ENCODE measurements at places on chromosomes 7 and 10.

GRCh38 chr7:77531038-77531437 lies 6.1 kb upstream of the PTPN12 start:
- no peak for DNase-seq

GRCh38 chr10:12909836-12910185 lies 91.7 kb downstream of the CCDC3 start:
- DNase-seq: no peak

- no peak for DNase-seq
Measured at GRCh38 chr10:129550658-129551057, 83.6 kb downstream of the MGMT start.

DNA sequence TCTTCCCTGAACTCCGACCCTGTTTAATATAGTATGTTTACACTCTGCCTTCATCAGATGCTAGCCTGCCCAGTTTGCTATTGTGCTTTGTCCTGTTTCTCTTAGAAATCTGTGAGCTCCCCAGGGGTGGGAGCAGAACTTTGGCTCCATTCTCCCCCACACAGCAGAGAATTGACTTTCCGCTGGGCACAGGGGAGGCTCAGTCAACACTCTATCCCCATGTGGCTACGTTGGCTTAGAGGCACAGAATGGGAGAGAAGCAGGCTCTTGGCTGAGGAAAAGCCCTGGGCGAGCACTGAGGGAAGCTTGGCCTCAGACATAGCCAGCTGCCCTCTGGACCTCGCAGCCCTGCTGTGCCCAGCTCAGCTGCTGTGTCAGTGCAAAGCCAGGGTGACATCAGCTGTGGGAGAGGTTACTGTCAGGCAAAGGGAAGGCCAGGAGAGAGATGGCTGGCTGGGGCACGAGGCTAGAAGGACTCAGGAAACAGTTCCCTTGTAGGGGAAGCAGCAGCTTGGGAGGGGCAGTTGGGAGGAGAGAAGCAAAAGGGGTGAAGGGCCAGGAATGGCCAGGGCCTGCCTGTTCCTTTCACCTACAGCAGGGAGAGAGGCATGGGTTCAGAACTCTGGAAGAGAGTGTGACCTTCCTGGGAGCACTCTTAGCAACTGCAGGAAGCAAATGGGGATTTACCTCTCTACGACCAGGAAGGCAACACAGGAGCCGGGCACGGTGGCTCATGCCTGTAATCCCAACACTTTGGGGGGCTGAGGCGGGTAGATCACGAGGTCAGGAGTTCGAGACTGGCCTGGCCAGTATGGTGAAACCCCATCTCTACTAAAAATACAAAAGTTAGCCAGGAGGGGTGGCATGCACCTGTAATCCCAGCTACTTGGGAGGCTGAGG lies 5.8 kb upstream of the SCD start:
- no peak for DNase-seq

DNA sequence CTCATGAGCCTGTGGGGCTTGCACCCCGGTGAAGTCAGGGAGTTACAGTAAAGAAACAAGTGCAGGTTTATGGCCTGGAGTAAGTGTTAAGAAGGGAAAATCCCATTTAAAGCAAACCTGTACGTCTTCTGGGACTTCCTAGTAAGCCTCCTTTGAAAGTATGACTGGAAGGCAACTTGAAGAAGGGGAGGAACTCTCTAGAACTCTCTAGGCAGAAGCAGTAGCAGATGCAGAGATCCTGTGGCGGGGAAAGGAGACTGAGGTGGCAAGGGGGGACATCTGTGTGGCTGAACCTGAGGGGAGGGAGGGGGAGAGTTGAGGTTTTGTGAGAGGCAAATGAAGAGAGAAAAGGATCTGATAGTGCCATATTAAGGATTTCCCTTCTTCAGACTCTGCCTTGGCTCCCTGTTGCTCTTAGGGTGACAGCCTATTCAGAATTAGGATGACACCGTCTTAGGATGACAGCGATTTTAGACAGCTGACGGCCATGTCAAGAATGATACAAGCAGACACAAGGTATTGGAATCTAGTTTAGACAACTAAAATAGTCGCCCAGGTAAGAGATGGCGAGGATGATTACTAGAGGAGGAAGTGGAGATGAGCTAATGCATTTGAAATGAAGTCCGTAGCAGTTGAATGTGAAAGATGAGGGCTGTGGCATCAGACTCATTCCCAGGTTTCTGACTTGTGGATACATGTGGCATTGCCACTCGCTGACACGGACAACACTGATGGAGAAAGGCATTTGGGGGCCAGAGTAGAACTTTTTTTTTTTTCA lies 29.0 kb downstream of the CUL1 start:
- no peak for DNase-seq

- no peak for DNase-seq
Measured at GRCh38 chr10:114306116-114306973, 67.3 kb downstream of the VWA2 start.

DNA sequence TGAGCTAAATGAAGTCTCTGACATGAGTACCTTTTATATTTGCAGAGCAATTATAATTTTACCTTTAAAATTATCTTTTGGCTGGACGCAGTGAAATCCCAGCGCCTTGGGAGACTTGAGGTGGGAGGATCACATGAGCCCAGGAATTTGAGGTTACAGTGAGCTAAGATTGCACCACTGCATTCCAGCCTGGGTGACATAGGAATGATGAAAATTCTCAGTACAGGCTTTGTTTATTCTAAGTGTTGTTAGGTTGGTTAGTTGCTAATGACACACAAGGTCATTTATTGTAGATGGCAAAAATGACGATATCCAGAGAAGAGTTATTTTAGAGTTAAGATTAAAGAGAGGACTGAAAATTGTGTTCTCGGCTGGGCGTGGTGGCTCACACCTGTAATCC lies 87.6 kb downstream of the XRCC2 start:
- no peak for DNase-seq

GRCh38 chr7:51253157-51253556 lies 63.5 kb downstream of the COBL start:
- DNase-seq: no peak

DNA sequence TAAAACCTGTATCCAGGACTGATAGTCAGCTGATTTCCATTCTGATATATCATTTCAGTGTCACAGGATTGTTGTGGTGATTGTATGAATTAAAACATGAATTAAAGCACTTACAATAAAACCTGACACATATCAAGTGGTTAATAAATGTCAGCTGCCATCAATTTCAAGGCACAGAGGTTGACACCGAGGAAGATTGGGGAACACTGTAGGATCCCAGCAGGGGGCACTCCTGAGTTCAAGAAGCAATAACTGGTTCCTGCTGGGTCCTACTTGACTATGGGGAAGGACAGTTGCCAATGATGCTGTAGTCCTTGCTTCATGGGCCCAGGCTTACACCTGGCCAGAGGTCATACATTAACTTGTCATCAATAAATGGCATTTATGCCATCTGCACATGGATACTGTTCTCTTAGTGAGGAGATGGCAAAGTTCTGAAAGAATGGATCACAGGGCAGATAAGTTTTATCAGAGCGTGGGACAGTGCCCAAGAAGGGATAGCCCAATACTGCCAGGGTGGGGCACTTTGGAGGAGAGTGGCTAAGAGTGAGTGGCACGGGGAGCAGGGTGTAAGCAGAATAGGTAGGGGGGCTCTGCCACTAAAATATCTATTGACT lies 24.1 kb downstream of the FZD1 start:
- DNase-seq: no peak

DNA sequence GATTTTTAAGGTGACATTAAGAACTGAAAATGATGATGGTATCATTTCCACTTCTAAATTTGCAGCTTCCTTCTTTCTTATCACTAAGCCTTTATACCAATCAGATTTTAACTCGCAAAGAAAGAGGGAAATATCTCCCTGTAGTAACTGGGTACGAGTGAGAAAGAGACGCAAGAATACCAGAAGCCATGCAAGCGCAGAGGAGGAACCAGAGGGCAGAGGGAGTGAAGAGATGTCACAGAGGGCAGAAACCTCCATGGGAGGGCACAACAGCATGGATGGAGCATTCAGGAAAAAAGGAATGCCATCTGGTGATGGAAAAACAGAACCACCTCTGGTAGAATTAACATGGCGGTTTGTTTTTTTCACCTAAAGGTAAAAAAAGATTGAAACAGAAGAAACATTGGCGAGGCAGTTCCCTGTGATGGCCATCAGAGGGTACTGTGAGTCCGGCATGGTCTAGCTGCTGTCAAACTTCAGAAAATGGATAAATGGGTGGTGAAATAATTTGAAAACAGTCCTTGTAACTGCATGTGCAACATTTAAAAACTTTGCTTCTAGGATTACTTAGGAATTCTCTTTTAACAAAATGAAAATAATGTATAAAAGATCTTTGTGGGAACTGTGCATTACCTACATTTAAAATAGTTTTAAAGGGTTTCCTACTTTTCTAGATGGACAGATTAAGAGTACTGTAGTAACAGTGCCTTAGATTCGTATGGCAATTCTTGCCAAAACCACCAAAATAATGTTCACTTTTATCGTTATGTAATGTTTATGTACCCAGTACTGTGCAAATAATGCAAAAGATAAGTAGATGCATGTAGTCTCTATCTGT lies 91.8 kb downstream of the ARHGAP12 start:
- DNase-seq: no peak

DNA sequence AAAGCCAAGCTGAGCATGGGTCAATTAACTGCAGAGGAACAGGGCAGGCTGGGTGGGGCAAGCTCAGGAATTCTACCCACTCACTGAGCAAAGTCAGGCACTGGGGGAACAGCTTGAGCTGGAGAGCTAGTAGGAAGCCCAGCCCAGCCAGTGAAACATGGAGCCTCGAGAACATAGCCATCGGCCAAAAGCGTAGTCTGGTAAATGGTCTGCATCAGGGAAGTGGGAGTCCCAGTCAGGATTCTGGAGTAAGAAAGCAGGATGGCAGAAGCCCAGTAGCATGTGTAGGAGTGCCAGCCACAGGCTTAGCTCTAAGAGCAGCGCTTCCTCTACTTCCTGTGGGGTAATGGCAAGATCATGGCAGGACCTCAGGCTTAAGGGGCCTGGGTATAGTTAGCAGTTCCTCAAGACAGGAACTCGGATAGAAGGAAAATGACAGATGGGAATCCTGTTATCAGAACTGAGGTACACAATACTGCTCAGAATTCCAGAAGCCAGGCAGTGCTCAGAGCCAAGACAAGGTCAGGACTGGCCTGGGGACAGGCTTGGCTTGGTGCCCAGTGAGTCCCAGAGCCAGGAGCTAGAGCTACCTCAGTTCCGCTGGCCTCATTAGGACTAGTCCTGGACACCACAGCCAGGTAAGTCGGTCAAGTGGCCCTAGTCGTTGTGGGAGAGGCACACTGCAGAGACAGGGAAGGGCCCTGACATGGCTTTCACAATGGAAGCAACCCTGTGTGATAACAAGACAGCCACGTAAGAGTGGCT lies 65.4 kb upstream of the MXI1 start:
- no peak for DNase-seq

- DNase-seq: no peak
Measured at GRCh38 chr7:47783456-47784223, 164.6 kb downstream of the PKD1L1 start.

DNA sequence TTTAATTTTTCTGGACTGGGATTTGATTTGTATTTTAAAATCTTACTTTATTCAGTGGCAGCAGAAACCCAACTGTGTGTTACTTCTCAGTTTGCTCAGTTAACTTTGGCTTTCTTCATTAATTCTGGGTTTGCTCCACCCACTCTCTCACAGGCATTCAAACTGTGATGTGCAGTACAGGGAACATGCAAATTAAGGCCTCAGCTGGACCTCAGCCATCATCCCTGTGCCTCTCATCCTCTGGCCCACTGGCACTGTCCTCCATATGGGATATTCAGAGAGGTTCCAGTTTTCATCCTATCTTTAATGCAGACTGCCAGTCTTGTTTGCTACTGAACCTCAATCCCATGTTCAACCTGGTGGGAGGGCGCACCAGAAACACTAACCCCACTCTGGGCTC lies 743.4 kb upstream of the IGFBP3 start:
- DNase-seq: no peak

GRCh38 chr7:27156508-27156898 lies at the start of gene HOXA7:
HOXA7 (minus strand) TSS chr7:27156675; CDS start chr7:27156545, 130 bp downstream.
- no peak for DNase-seq

DNA sequence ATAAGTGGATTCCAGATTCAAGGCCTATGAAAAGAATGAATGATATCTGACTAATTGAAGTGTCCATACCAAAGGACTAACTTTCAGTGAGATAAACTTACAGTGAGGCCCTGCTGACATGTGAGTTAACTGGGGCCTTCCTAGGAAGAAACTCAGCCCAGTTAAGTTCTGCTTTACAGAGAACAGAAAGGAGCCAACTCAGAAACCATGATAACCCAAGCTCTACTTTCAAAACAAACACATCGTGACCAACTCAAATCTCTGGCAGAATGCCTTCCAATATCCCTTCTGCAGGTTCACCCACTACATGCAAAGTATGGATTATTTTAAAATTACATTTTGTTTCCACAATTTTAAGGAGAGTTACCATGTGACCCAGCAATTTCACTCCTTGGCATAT lies 75.8 kb upstream of the MRLN start:
- no peak for DNase-seq

DNA sequence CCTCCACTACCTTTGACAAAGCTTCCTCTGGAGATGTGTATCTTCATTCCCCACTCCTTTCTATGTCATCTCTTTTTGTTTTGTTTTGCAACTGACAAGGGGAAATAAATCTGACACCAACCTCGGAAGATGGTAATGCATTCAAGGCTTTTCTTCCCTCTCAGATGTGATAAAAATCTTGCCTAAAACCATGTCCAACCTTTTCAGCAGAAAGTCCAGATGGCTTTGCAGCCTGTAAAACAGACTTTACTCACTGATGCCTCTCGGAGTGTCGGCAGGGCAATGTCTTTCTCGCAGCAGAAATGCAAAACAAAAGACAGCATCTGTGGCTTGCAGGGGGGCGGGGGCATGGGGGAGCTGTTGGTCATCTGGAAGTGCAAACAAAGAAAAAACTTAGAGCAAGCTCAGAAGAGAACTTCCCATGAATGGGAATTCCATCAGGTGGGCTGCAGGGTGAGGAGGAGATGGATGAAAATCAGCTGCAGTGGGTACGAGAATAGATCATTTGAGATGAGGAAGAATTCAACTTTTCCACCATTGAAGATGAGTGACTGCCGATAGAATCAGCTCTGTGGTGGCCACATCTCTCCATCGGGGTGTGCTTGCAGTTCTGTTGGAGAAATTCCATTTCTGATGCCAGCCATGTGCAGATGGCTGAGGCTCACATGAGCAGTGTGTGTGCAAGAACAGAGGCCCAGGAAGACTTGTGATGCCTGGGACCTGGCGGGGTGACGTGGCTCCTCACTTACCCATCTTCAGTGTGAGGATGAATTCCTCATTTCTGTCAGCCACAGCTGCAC lies 237.7 kb downstream of the WDR37 start:
- DNase-seq: no peak

DNA sequence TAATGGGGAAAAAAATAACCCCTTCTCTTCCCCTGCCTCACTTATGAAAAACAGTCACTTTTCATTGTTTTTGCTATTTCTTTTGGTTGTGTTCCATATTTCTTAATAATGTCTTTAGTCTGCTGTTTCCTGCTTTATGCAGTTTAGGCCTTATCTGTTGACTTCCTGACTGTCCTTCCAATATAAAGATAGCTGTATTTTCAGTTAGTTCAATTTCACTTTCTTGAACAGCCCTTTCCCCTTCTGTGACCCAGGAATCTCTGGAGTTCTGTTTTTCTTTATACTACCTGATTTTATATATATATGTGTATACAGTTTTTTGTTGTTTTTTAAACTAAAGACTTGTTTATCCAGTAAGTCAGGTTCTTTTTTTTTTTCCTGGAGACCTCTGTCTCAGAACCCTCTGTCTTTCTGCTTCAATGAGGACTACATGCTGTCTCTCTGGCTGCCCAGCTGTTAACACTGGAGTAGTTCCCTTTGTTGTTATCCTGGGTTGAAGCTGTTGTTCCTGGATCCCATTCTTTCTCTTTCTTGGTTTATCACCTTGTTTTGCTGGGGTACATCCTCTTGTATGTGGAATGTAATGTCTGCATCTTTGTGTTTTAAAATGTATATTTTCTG lies 87.2 kb downstream of the GSDME start:
- no peak for DNase-seq

- DNase-seq: no peak
Measured at GRCh38 chr7:36048902-36049240, 104.2 kb upstream of the EEPD1 start.

All from stimulated activated CD4-positive, alpha-beta T cell treated with anti-CD3 and anti-CD28 coated beads, Interleukin-15, amount 100 ng/mL, for 1 hour (primary cell).